CD4-positive, alpha-beta T cell treated with Interleukin-12 subunit alpha and Interleukin-12 subunit beta, for 1 hour (primary cell): ENCODE measurements at places on chromosomes 5 and 9.

DNA sequence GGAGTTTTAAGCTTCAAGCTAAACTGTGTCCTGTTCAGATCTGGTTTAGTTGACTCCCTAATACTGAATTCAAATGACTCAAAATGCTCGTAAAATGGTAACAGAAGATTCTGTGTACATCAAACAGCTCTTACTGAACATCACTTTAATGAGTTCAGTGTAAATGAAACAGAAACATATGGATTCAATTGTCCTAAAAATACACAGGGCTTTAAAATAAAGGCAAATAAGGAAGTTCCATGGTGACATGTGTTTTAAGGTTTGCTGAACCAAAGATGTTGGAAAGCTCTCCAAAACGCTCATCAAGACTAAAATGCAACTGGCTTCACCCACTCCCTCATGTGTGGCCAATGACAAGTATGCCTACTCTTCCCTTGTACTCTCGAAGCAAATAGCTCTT is 340.0 kb upstream of the PIK3R1 start:
- DNase-seq = no peak

DNA sequence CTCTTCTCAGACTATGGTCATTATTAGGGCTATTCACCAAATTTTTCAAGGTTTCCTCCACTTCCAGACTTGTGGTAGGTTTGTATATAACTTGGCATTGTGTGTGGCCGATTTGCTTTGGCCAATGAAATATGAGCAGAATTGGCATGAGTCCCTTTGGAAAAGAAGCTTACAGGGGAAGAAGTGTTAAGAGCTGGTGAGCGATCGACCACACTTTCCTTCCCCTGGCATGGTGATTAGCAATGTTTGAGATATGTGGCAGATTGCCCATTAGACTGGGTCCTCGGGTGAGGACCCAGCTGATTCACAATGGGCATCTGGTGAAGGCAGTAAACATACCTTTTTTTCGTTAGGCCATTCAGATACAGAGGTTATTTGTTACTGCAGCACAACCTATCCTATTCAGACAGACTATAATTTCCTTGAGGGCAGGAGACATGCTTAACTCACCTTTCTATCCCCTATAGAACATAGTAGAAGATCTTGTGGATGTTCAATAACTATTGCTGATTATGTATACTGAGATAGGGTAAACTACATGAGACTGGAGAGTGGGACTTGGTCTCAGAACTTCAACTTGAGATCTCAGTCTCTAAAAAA is 62.8 kb upstream of the KLF9 start:
- DNase-seq = no peak

DNA sequence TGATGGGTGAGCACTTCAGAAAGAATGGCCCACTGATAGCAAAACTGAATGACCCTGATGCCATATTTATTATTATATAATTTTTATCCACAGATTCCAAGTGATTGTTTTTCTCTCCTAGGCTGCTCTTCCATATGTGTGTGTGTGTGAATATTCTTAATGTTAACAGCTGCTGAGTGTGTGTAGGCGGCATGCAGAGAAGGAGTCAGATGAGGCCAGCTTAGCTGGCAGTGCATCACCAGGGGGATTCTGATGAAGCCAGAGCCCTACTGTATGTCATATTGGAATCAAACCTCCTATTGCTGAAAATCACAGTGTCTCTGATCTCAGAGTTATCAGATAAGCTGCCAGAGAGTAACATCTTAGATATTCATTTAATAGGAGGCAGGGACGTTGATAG is 177.1 kb downstream of the DMAC1 start:
- DNase-seq = no peak

DNA sequence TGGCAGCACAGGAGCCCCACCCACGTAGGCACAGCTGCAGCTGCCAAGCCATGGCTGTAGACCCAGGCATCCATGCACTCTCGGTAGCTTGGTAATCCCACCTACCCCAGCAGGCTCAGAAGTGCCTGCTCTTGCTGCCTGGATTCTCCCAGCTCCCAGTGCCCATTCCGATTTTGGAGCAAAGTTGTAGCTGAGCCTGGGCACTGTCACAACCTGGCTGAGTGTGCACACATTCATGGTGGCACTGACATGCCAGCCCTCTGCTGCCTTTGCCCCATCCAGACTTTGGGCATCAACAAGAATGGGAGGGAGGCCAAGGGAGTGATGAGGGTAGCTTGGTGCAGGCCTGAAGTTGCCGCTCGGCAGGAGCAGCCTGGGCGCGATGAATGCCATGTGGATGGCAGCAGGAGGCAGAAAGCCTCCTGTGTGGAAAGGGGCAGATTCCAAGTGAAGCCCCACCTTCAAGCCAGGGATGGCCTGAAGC is 936.6 kb upstream of the PTPRD start:
- no peak for DNase-seq

GRCh38 chr5:65961633-65962032 is 35.3 kb downstream of the ERBIN start:
- no peak for DNase-seq
